ENCODE measurements at places on chromosomes 4 and X. TPM values are rescaled to one million over a fixed set of nuclear protein-coding genes. Genes with fewer than 3 reads are reported as not detected.

MEPE gene
- total RNA-seq: not detected

COL25A1 gene
- total RNA-seq: not detected

BTC gene
- 0.09 TPM for total RNA-seq

MAGEB1 gene
- not detected for total RNA-seq

SMR3B gene
- total RNA-seq: not detected

ZAR1 gene
- total RNA-seq: not detected

GLRB gene
- total RNA-seq: not detected

GNRHR gene
- not detected for total RNA-seq

Data from Caco-2 (cell line).